Endodermal cell (in vitro differentiated cells): ENCODE measurements at places on chromosomes 5 and 9. TPM values are rescaled to one million over a fixed set of nuclear protein-coding genes. Genes with fewer than 3 reads are reported as not detected.

The NR6A1 gene
- total RNA-seq, result 167 and 168 TPM in 2 replicates

The GABRA6 gene
- total RNA-seq, result not detected in 3 replicates

The NANS gene
- 46.2 and 47.5 TPM in 2 replicates for total RNA-seq

The RNF180 gene
- total RNA-seq, result 7.3 to 8.9 TPM (median 8.0 TPM) in 3 replicates

The WNT8A gene
- total RNA-seq, result 1.8 and 2.2 TPM in 2 replicates

The IL9 gene
- not detected in 3 replicates for total RNA-seq

The BTNL9 gene
- 0.75 TPM in 1 of 3 replicates, not detected in the others for total RNA-seq

The MEGF10 gene
- 14.3 and 17.7 TPM in 2 replicates for total RNA-seq

The LCN15 gene
- total RNA-seq, result 0.47 and 0.51 TPM in 2 replicates

The PIGO gene
- 32.5 to 35.7 TPM (median 34.9 TPM) in 3 replicates for total RNA-seq

The WWC1 gene
- 9.0 to 20.3 TPM (median 18.3 TPM) in 3 replicates for total RNA-seq

The ACOT12 gene
- 0.42 TPM in 1 of 2 replicates, not detected in the other for total RNA-seq

The SIL1 gene
- total RNA-seq, result 17.2 to 22.7 TPM (median 20.2 TPM) in 3 replicates

The OTP gene
- total RNA-seq, result not detected in 2 replicates

The ANKRD34B gene
- total RNA-seq, result 0.09 to 0.49 TPM (median 0.42 TPM) in 3 replicates

The CMBL gene
- 10.4 and 11.3 TPM in 2 replicates for total RNA-seq

The PCYOX1L gene
- total RNA-seq, result 8.2 to 11.1 TPM (median 10.1 TPM) in 3 replicates

The C5orf34 gene
- total RNA-seq, result 5.9 and 7.4 TPM in 2 replicates

The PLEKHG4B gene
- 5.0 to 20.1 TPM (median 16.3 TPM) in 3 replicates for total RNA-seq

The NOXA1 gene
- total RNA-seq, result 3.8 and 5.0 TPM in 2 replicates

The ADAMTS16 gene
- total RNA-seq, result 7.4 and 11.1 TPM in 2 replicates

The SYK gene
- 1.4 to 6.0 TPM (median 3.1 TPM) in 3 replicates for total RNA-seq

The AGTPBP1 gene
- total RNA-seq, result 45.7 and 46.6 TPM in 2 replicates

The CTXN3 gene
- total RNA-seq, result not detected in 3 replicates

The C5orf63 gene
- total RNA-seq, result 0.49 to 0.95 TPM (median 0.86 TPM) in 3 replicates

The GALNT12 gene
- 22.1 and 24.0 TPM in 2 replicates for total RNA-seq

The HSPB3 gene
- total RNA-seq, result not detected in 3 replicates

The FBP1 gene
- total RNA-seq, result 1.0 and 1.2 TPM in 2 replicates
